Activated B cell treated with CpG ODN at 0.5 μM for 24 hours (primary cell): ENCODE measurements at places on chromosomes 5 and 9.

GRCh38 chr5:111848476-111848875 is 91.5 kb upstream of the NREP start:
- DNase-seq = no peak

- DNase-seq = no peak
Measured at GRCh38 chr5:171632616-171633015, 153.0 kb upstream of the SMIM23 start.

- DNase-seq = no peak
Measured at GRCh38 chr5:103589357-103589756, 26.8 kb upstream of the NUDT12 start.

GRCh38 chr5:142650881-142651280 is 35.0 kb downstream of the FGF1 start:
- no peak for DNase-seq

DNA sequence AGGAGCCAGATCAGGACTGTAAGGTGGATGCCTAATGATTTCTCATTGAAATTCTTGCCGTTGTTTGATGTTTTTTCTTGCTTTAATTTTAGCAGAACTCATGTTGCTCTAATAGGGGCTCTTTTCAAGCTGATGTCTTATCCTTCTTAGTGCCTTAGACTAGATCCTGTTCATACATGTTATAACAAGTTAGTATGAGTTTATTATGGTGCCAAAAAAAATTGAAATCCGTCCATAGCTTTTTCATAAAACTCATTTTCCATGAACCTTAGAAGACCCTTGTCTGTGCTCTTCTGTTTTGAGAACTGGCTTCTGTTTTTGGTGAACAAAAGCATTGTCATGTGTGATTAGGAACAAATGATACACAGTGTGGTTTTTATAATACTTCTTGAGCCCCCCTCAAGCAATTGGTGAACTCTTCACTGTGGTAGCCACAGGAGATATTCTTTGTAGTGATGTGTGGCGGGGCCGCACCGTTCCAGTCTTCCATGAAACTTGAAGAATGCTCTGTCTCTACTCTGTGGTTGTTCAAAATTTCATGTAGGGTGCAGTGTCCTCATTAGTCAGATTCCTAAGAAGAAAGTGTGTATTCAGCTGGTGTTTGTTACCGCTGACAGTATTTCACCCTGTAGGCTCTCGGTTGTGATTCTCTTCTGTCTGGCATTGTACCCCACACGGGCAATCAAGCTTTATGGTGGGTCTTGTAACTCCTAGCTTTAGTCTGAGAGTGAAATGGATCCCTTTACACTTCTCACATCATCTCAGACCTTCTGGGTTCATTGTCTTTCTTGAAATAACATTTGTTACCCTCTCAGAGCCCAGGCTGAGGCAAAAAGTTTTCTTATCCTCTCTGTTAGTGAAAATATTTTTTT is 10.7 kb downstream of the OTULIN start:
- DNase-seq = no peak

DNA sequence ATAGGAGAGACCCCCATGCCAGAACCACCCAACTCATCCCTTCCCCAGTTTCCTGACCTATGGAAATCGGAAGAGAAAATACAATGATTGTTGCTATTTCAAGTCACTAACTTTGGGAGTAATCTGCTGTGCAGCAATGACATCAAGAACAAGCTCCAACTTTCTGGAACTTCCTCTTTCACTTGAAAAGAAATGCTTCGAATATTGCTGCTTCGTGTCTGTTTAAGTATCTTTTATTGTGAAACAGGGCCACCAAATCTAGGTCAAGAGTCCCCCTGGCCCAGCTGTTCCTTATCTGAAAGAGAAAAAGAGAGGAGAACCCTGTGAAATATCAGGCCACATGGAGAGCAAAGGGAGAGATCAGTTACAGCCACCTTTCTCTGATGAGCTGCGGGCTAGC is 59.4 kb upstream of the DNAH5 start:
- no peak for DNase-seq

GRCh38 chr5:40446910-40447309 is 232.8 kb upstream of the PTGER4 start:
- no peak for DNase-seq

GRCh38 chr9:76571743-76572146 is 112.8 kb downstream of the GCNT1 start:
- DNase-seq = no peak

GRCh38 chr9:130200038-130200849 is 28.0 kb downstream of the NCS1 start:
- DNase-seq = no peak

DNA sequence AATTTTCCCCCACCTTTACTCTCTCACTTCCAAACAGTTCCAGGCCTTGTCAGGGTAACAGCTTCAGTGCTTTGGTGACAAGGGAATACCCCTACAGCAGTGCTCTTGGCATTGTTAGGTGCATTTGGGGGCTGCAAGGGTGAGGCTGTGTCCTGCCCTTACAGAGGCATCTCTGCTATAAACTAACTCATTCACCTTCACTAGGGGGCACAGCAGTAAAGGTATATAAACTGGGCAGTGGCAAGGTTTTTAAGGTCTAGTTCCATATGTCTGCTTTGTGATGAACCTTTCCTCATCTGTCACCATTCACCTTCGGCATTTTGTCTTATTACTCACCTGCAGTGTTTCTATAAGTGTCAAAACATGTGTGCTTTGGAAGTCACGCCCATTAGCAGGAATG is 79.1 kb upstream of the GPR151 start:
- no peak for DNase-seq

GRCh38 chr9:34559624-34560455 is 29.7 kb downstream of the CNTFR start:
- DNase-seq = no peak

GRCh38 chr9:69976152-69976551 is 67.5 kb upstream of the MAMDC2 start:
- DNase-seq = no peak

DNA sequence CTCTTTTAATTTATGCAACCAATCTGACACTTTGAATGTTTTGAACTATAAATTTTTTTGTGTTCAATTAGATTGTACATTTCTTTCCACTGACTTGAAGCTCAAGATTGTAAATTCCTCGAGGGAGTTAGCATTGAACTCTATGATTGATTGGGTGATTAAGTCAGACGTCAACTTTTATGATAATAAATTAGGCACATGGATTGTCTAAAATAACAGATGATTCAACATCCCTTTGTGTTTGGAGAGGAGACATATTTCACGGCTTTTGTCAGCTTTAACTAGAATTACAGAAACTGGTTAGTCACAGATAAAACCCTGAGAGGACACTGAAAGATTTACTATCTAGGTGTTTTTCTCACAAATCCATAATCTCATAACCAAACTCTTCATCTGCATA is 32.7 kb upstream of the TXNDC8 start:
- DNase-seq = no peak

DNA sequence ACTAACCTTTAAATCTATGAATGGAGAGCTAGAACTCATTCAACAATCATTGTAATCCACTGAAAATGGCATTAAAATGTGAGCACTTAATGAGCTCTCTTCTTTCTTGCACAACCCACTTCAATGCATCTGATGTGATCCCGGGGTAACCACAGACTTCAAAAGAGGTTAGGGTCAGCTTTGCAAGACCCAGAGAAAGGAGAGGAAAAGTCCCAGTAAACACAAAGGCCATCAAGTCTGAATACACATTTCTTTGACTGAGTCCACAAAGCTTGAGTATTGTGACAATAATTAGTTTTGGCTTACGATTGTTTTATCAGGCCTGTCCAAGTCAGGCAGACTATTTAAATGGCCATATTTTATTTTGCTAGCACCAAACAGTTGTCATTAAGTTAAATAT is 148.8 kb upstream of the ZNF608 start:
- DNase-seq = no peak

GRCh38 chr5:66551338-66551737 is 44.9 kb upstream of the MAST4 start:
- no peak for DNase-seq

DNA sequence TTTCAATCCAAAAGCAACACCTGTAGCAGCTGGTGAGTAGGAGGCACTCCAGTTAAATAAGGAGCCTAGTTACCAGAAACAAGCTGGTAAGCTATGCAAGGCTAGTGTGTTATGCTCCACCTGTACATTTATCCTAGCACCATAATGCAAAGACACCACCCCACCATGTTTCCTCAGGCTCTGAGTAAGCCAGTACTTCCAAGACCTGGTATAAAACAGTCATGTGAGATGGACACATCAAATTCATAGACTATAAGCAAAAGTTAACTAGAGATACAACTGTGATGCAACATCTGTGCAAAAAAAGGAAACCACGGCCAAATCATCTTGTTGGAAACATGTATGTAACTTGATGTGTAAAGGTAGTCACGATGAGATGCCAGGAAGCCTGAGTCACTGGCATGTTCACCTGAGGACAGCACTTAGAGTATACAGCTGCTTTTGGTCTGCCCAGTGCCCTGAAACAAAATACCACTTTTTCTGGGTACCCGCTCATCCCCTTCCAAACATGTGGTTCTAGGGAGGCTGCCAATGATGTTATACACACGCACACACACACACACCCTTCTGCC is 66.1 kb downstream of the CDK5RAP2 start:
- DNase-seq = no peak

DNA sequence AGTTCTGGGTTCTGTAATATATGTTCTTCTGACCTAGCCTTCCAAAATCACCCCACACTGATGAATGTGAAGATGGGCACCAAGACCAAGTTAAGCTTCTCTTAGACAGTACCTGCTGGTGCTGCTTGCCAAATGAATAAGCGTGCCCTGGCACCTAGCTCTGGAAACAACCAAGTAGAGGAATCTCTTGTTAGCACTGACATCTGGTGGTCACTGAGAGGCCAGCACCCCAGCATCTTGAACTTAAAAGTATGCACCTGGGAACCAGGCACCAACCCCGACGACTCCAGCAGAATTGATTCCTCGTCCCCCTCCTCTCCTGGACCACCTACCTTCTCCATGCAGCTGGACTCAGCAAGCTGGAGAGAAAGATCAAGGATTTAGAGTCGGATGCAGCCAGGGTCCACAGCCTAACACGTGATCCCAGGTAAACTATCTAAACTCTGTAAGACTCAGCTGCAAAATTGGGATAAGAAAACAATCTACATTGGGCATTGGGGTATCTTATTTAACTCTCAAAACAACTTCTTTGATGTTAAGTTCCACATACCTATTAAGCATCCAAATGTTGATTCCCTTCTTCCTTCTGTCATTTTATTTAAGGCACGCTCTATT is 89.8 kb downstream of the SLC1A3 start:
- DNase-seq = no peak

GRCh38 chr9:35771943-35772342 is 17.9 kb upstream of the MSMP start:
- no peak for DNase-seq

- no peak for DNase-seq
Measured at GRCh38 chr5:64835266-64835665, 66.5 kb downstream of the CWC27 start.

GRCh38 chr9:107566611-107567061 is 77.1 kb upstream of the KLF4 start:
- DNase-seq = no peak

DNA sequence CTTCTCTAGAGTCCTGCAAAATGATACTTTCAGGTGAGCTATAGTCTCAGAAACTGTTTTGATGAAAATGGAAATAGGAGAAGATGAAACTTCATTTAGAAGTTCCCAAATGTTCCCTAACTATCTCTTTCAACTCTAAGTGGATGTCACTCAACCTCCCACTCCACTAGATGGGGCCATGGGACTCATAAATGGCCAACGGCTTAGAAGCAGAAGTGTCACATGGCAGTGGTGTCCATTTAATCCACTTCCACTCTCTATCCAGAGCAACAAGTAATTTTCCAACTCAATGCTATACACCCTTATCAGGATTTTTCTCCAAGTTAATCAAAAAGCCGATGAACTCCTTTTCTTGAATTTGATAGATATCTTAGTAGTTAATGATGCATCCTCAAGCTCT is 295.7 kb downstream of the EDIL3 start:
- no peak for DNase-seq

DNA sequence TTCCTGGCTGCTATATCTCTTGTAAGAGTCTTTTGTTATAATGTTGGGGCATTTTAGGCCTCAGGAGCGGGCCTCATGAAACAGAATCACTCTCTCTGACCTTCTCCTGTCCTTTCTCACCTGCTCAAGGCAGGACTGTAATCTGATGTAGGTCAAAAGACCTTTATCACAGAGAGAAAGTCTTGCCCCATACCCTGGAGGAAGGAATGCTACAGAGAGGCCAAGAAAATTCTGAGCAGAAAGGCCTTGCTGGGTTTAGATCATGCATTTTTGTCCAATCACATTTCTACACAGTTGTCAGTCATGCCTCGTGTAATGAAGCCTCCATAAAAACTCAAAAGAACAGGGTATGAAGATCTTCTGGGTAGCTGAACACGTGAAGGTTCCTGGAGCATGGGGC is 45.2 kb upstream of the TBC1D2 start:
- DNase-seq = no peak

- no peak for DNase-seq
Measured at GRCh38 chr5:134567641-134568336, 42.3 kb downstream of the JADE2 start.

DNA sequence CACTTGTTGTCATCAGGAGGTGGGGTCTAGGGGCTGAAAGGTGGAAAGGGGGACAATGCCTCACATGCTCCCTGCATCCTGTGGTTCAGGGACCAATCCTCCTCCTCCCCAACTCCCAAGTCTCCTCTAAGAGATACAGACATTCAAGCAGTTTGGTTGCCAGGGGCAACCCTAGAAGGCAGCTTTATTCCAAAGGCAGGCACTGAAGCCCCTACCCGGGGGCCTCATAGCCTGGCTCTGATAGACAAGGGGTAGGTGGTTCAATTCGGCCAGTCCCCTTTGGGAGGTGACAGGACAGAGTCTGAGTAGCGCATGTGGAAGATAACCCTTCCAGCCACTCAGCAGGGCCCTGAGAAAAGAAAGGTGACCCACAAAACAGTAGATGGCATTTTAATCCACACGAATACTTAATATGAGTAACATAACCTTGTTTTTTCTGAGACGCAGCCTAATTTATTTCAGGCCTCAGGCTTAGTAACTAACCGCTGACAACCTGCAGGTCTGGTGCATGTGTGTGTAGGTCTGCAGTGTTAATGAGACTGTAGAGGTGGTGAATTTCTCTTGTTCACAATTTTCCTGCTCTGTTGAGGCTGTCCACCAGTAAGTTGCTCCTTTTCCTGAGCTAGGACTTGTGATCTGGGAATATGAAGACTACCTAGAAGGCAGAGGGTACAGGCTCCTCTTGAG is 31.3 kb upstream of the HSPA9 start:
- no peak for DNase-seq

GRCh38 chr9:22117511-22118384 is 108.6 kb upstream of the CDKN2B start:
- no peak for DNase-seq

GRCh38 chr5:160773646-160774410 is 78.2 kb downstream of the ATP10B start:
- no peak for DNase-seq

DNA sequence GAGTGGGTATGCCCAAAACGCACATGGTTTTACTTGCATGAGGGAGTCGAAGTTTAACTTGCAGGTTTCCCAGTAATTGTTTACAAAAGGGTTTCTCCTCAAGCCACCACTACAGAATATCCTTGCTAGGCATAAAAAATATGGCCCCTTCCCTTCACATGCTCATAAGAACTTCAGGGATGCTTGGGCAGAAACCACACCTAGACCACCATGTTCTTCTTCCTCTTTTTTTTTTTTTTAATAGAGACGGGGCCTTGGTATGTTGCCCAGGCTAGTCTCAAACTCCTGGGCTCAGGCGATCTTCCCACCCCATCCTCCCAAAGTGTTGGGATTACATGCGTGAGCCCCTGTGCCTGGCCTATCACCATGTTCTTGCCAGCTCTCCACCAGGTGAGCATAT is 18.6 kb upstream of the PLIN2 start:
- DNase-seq = no peak

GRCh38 chr5:67234671-67235176 is 38.1 kb upstream of the CD180 start:
- DNase-seq = no peak
